D341Med (cell line): ENCODE measurements at places on chromosomes 16 and 17.

DNA sequence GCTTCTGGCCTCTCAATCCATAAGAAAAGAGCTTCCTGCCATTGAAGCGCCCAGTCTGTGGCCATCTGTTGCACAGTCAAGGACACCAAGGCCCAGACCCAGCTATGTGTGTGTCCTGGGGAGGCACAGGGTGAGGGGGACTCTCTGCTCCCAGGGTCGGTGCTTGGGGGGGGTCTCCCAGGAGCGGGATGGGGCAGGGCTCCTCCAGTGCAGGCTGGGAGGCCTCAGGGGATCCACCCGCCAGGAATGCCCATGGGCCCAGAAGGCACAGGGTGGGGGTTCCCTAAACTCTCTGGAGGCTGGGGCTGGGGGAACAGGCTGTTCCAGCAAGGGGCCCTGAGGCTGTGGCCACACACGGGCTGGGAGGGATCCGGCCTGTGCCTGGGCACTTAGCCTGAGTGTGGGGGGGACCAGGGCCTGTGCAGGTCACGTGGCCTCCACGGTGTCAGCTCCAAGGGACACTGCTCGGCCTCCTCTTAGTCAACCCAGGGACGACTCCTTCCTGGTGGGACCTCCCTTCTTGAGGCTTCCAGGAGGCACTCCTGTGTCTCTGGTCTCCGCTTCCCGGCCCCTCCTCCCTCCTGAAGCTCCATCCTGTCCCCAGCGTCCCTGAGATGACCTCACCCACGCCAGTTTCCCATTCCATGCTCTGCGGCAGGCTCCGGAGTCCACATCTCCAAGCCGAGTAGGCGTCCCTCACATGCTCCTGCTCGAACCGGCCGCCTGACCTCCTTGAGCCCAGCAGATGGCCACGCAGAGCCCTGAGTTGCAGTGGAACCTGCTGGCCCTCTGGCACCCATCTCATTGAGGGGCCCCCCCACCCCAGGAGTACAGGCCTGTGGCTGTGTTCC is 23.1 kb upstream of the BAHCC1 start:
- no peak for DNase-seq

GRCh38 chr16:89410322-89410721 is 80.0 kb downstream of the ANKRD11 start:
- no peak for DNase-seq

DNA sequence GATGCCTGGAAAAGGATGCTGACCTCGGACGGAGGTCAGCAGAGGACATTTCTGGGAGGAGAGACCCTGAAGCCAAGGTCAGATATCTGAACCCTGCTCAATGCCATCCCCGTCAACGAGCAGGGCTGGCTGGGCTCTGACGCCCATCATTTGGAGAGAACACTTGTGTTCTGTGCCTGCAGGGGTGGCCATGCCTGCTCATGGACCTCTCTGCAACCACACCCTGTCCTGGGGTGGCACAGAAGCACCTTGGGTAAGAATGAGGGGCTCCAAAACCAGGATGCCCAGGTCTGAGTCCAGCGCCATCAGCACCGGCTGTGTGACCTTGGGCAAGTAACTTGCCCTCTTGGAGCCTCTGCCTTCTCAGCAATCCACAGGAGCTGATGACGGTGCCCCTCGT is 293.7 kb upstream of the FOXF1 start:
- no peak for DNase-seq

DNA sequence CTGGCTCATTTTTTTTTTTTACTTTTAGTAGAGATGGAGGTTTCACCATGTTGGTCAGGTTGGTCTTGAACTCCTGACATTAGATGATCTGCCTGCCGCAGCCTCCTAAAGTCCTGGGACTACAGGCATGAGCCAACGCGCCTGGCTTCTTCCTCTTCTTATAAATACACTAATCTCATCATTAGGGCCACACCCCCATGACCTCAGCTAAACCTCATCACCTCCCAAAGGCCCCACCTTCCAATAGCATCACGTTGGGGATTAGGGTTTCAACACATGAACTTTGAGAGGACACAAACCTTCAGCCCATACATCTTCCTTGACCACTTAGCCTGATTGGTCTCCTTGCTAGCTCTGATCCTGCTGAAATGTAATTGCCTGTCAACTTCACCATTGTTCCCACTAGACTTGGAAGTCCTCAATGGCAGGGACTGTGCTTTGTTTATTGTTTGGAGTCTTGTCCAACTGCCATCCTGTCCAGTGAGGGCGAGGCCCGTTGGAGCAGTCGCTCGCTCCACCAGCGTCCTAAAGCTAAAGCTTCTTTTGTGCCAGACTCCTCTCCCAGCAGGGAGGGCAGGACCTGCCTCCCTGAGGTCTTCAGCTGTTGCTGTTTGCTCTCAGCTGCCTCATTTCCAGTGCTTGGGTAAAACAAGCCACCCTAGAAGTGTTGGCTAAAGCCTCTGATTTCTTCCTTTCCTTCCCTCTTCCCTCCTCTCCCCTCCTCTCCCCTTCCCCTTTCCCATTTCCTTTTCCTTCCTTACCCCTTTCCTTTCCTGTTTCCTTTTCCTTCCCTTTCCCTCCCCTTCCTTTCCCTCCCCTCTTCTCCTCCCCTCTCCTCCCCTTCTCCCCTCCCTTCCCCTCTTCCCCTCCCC is 85.3 kb downstream of the HAPSTR1 start:
- no peak for DNase-seq

DNA sequence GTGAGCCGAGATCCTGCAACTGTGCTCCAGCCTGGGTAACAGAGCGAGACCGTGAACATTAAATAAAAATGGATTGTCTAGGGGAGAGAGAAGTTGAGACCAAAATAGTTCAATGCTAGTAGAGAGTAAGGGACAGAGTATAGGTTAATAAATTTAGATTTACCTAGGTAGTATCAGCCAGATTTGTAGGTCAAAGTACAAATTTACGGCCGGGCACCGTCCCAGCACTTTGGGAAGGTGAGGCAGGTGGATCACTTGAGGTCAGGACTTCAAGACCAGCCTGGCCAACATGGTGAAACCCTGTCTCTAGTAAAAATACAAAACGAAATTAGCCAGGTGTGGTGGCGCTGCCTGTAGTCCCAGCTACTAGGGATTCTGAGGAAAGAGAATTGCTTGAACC is 12.2 kb upstream of the BMERB1 start:
- no peak for DNase-seq

DNA sequence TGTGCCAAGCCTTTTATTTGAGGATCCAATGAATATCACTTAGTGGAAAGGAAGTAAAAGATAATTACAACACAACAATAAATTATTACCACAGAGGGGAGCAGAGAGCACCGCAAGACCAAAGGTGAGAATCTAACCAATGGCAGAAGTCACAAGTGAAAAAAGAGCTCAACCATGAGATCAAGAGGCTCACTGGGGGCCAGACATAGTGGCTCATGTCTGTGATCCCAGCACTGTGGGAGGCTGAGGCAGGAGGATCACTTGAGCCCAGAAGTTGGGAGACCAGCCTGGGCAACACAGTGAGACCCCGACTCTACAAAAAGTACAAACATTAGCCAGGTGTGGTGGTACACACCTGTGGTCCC is 17.7 kb downstream of the ANKRD11 start:
- no peak for DNase-seq
